Esophagus squamous epithelium (tissue), 5 donors: ENCODE measurements at places on chromosomes 5 and 9.

- DNase-seq: no peak
These were observed 3.5 kb downstream of the ALDH7A1 start for GRCh38 chr5:126591549-126591948.

DNA sequence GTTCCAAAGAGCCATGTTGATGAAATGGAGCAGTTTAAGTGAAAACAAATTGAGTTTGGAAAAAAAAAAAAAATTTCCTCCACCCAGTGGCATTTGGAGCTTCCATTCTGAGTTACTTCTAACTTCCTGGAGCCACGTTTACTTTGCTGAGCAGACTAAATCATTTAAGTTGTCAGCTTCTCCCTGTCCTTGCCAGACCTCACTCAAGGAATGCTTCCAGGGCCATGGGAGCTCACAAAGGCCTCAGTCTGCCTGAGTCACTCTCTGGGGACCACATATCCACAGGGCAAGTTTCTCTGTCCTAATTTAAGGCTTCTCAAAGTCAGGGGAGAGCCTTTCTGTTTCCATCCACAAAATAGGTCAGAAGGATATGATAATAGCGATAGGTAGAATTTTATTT is 210.3 kb upstream of the TNC start:
- no peak for DNase-seq

- no peak for DNase-seq
These were observed 1057.2 kb upstream of the CDH10 start for GRCh38 chr5:25701936-25702335.

DNA sequence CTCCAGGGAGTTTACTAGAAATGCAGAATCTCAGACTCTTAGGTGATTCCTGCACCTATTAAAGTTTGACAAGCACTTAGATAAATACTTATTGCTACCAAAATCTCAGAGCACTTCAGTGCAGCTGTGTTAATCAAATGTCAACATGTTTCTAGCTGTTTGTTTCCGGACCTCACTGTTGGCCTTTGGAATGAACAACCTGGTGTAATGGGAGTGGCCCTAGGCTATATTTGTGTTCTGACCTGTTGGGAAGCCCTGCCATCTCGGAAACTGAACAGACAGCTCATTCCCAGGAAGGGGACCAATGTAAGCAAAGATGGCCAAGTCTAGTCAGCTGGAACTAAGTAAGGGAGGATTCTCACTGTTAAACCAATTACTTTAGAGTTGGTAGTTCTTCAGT is 145.0 kb upstream of the SLC28A3 start:
- DNase-seq: no peak

DNA sequence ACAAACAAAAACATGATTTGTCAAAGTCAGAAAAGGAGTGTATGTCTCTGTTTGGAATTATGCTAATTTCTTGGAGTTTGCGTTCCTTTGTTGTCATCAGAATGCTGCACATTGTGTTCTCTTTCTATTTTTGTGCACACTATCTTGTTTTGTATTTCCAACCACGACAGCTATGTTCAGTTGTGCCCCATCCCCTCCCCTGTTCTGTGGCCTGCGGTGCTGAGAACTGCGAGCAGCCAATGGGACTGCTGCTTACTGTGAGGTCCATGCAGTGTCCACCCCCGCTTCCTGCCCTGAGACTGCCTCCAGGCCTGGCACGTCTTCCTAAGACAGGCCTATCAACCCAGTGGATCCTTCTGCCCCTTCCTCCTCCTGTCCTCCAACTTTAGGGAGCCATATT is 76.8 kb downstream of the PALM2AKAP2 start:
- no peak for DNase-seq
